ENCODE measurements at places on chromosomes 2 and 18. TPM values are rescaled to one million over a fixed set of nuclear protein-coding genes. Genes with fewer than 3 reads are reported as not detected.

PLGLB2 gene
- 3.4 TPM for total RNA-seq

CKAP2L gene
- total RNA-seq: 4.1 TPM

HAT1 gene
- total RNA-seq: 43.3 TPM

NEB gene
- total RNA-seq: 9.6 TPM

UGT1A7 gene
- 3.6 TPM for total RNA-seq

GALR1 gene
- total RNA-seq: 3.6 TPM

- no peak for DNase-seq
Observed at GRCh38 chr2:233289648-233290047, 18.0 kb upstream of the SAG start.

DNA sequence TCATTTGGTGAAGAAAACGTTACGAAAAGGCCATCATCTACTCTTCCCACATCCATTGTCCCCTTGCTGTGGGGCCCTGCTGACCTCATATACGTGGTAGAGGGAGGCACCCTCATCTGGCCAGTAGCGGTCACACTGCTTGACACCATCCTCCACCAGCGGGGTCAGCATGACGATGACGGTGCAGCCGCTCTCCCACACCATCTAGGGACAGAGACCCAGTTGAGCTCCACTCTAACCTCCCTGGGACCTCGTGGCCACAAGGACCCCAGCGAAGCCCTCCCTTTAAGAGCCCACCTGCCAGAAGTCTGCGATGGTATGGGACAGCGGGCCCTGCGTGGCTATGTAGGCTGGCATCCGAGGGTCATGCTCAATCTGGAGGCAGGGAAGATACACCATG lies 13.1 kb downstream of the PTPRN start:
- no peak for DNase-seq

- DNase-seq: no peak
Observed at GRCh38 chr2:196330645-196331044, 159.3 kb upstream of the STK17B start.

DNA sequence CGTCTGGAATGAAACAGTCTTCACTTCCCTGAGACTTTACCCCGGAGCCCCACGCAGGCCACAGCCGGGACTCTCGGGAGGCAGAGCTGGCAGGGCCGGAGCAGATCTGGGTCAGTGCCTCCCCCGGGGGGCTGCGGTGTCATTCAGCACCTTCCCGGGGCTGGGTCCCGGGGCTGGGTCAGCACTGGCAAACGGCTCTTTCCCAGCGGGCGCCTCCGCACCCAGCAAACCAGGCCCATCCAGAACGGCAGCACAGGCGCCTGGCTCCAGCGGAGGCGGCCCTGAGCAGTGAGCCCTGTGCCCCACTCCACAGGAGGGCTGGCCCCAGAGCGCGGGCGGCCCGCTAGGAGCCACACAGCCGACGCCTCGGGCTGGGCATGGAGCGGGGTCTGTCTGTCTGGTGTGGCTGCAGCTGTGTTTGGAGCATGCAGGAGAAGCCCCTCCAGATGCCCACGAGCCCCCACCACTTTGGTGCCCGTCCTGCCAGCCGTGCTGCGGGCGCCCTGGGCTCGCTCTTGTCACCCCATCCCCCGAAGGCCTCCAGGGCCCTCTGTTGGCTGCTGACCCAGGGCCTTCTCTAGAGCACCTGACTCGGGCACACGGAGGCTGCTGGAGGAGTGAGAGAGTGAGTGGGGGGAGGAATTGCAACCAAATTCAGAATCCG lies 132.1 kb upstream of the CTDP1 start:
- peak; percentile 37 for DNase-seq

GRCh38 chr2:48900321-48901014 lies 144.9 kb upstream of the LHCGR start:
- DNase-seq: no peak

DNA sequence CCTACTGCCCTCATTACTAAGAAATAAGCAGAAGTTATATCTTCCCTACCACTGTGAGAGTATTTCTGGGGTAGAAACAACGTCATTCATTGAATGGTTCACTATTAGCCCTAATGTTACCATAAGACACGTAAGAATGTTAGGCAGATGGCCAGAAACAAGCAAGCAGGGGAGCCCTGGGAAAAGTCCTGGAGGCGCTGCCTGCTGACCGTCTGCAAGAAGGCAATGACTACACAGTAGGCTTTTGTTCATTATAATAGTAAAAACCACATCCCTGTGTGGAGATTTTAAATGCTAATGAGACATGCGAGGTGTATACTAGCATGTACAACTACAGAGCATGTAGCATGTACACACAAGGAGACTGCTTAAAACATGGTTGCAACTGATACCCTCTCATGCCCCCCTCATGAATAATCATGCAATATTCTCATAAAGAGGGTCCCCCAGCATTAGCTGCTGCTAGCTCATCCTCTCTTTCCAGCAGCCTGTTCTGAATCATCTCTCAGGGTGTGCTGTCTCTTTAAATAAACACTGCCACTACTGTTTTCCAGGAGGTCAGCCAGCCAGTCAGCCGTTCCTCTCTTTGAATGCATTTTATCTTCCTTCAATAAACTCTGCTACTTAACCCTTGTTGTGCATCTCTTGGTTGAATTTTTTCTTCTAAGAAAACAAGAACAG lies 23.6 kb downstream of the SUCLG1 start:
- DNase-seq: peak; percentile 78

DNA sequence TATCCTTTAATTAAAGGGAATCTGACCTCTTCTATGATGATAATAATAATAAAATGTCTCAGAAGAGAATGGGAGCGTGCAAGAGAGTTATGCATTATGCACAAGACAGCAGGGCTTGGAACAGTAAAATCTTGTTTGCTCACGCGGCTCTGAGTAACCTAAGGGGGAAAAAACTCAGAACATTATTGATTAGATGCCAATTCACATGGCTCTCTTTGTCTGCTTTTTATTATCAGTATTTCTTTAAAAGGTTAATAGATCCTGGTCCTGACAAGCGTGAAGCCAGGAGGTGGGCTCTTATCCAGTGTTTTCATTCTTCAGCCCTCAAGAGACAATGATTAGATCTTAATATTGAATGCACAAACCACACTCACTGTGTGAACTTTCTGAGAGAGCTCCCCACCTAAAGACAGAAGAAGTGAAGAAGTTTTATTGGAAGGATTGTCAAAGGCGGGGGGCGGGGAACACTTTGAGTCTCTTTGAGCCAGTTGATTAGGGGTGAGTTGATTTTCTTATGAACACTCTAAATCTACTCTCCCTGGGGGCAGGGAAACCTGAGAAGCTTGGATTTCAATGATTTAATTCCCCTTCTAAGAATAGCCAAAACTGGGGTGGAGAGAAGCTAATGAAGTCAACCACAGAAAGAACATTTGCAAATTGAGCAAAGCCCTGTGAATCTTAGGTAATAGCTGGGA lies 127.5 kb upstream of the CTAGE1 start:
- no peak for DNase-seq

DNA sequence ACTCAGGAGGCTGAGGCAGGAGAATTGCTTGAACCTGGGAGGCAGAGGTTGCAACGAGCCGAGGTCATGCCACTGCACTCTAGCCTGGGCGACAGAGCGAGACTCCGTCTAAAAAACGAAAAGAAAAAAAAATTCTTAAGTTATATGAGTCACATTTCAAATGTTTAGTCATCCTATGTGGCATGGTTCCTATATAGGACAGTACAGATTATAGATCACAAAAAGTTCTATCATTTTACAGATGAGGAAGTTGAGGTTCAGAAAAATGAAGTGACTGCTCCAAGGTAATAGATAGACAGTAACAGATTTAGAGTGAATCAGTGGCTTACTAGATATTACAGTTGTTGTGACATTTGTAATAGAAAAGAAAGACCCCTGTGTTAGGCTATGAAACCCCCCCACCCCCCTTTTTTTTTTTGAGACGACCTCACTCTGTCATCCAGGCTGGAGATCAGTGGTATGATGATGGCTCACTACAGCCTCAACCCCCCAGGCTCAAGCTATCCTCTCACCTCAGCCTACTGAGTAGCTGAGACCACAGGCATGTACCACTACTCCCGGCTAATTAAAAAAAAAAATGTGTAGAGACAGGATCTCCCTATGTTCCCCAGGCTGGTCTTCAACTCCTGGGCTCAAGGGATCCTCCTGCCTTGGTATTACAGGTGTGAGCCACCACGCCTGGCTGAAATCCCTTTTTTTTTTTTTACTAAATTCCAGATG lies 22.7 kb downstream of the PTPN4 start:
- DNase-seq: no peak

- peak; percentile 64 for DNase-seq
Observed at GRCh38 chr2:30231996-30232800, 864 bp downstream of the LBH start.

DNA sequence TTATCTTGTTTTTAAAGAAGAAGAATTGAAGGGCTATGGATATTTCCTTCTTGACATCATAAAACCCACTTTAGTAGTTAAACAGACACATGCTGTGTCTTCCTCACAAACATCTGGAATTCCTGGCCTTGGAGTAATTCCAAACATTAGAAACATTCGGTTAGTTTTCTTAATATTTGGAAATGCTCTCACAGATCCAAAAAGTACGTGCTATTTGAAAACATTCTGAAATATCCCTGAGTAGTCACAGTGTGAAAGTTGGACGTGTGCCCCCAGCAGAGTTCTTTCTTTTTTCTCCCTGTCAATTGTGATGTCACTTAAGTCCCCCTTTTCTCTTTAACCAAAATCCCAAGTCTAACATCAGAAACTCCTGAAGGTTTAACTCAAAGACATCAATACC lies 91.3 kb downstream of the ANTXR1 start:
- DNase-seq: no peak

GRCh38 chr2:81087646-81088045 lies 783.1 kb upstream of the LRRTM1 start:
- peak; percentile 6 for DNase-seq

DNA sequence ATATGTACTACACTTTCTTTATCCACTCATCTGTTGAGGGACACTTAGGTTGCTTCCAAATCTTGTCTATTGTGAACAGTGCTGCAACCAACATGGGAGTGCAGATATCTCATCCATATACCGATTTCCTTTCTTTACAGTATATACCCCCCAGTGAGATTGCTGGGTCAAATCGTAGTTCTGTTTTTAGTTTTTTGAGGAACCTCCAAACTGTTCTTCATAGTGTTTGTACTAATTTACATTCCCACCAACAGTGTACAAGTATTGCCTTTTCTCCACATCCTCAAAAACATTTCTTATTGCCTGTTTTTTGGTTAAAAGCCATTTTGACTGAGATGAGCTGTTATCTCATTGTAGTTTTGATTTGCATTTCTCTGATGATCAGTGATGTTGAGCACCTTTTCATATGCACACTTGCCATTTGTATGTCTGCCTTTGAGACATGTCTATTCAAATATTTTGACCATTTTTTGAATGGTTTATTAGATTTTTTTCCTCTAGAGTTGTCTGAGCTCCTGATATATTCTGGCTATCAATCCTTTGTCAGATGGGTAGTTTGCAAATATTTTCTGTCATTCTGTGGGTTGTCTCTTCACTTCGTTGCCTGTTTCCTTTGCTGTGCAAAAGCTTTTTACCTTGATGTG lies 12.2 kb downstream of the PLEK start:
- no peak for DNase-seq

DNA sequence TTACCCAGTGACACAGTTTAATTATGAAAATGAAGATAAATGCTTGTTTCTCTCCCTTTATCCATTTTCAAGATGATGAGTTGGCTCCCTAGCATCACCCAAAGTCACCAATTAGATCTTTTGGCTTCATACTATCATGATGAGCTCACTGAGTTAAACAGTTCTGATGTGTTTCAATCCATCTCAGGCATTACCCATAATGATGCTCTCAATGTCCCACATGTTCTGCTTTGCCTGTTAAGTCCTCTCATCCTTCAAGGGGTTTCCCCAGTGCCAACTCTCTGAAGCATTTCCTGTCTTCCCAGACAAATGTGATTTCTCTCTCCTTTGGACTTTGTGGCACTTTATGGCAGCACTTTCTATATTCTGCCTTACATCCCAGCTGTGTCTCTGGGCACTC lies 92.6 kb downstream of the EPB41L3 start:
- no peak for DNase-seq

DNA sequence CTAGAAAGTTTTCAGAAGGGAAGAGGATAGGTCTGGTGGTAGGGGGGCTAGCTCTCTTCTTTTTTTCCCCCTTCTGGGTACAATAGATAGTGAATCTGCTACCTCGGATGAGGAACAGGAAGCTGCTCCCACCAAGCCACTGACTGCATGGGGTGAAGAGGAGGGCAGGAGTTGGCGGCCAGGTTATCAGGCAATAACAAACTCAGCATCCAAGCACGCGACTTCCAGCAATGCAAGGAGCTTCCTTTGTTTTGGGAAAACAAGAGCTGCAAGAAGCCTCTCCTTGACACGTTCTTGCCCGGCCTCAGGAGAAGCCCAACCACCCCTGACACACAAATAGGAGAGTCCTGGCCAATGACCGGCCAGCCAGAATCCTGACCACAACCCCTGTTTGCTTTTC lies 32.2 kb downstream of the NHEJ1 start:
- no peak for DNase-seq

GRCh38 chr2:7119132-7119835 lies 202.1 kb downstream of the RNF144A start:
- DNase-seq: peak; percentile 87

GRCh38 chr2:216863946-216864345 lies 4.1 kb upstream of the TNP1 start:
- no peak for DNase-seq

DNA sequence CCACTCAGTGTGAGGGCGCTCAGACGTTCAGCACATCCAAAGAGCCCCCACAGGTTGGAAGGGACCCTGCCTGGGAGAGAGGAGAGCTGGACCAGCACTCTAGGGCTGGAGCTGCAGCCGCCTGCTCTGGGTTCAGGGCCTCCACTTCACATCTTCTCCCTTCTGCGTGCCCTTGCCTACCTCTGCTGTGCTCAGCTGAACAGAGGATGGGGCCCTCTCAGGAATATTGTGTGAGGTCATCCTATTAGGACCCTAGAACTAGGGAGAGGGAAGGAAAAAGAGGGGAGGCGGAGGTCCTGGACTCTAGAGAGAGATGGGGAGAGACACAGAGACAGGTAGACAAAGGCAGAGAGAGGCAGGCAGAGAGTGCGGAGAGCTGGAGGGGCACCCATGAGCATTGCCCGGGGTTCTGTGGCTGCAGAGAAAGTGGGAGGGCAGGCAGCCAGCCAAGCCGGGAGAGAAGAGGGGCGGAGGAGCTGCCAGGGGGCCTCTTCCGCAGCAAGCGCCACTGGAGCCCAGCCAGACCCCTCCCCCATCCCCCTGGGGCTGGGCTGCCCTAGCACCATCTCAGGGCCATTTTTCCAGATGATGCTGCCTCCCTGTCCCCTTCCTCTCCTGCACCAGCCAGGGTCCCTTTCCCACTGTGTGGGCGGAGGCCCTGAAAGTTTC lies 8.3 kb upstream of the TNS1 start:
- peak; percentile 57 for DNase-seq

- DNase-seq: no peak
Observed at GRCh38 chr2:179890666-179891065, 29.3 kb upstream of the ZNF385B start.
